NCI-H2107 (cell line): ENCODE measurements at places on chromosomes 6 and 20.

- DNase-seq = no peak
Observed at GRCh38 chr20:50464026-50464724, 46.0 kb upstream of the PTPN1 start.

- DNase-seq = peak; percentile 44
Observed at GRCh38 chr6:7561153-7561964, 19.9 kb downstream of the DSP start.

DNA sequence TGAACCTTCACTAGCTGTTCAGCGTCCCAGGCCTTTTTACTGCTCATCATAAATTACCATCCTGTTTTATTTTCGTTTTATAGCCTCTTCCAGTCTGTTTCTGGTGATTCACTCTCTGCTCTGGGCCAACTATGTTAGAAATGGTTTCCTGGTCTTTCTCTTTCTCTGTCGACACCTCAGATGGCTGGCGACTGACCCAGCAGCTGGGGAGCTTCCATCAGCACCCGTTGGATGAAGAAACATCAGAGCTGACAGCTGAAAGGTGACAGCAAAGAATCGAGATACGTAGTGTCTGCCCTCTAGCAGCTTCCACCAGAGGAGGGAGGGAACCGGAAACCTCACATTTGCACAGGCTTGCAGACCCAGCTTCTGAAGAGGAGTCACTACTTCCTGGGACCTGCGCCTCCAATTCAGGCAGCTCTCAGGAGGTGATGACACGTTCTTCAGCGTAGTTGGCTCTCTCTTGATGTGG, 82.9 kb upstream of the MLN start:
- no peak for DNase-seq

DNA sequence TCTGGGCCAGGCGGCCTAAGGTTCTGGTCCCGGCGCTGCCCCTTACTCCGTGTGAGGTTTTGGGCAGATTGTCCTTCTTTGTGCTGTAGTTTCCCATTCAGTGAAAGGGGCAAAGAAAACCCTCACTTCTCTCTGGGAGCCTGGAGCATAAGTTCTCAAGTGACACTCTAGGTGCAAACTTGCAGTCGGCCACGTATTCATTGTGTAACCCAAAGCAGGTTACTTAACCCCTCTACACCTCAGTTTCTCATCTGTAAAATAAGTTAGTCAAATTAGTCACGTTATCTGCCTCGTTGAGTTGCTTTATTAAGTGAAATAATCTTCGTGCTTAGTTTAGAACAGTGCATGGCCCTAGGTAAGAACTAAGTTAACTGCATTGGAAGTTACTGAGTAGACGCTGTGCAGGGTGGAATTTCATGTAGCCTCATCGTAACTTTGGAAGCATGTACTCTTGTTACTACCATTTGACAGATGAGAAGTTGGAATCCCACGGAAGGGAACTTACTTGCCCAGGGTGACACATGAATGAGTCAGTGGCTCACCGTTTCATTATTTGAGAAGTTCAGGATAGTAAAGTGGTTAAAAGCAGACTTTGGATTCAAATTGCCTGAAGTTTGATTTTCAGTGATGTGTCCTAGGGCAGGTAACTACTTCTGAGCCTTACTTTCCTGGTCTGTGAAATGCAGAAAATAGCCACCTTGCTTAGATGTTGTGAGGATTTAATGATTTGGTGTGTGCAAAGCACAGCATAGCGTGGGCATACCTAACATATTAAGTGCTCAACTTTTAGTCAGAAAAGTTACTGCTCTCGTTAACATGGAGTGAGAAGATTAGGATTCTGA, 556 bp upstream of the MROH8 start:
- DNase-seq = no peak

GRCh38 chr6:73675466-73676098, 20.4 kb upstream of the CD109 start:
- peak; percentile 7 for DNase-seq

- DNase-seq = no peak
Observed at GRCh38 chr6:39887692-39888450, 46.4 kb downstream of the MOCS1 start.

GRCh38 chr6:161444464-161444863, 170.6 kb upstream of the AGPAT4 start:
- no peak for DNase-seq
